ENCODE measurements at places on chromosomes 6 and 20.

- DNase-seq: no peak
These were observed 47.7 kb upstream of the FNDC1 start for GRCh38 chr6:159121486-159121885.

- DNase-seq: no peak
These were observed 17.8 kb downstream of the MAN1A1 start for GRCh38 chr6:119331663-119332286.

- no peak for DNase-seq
These were observed 4.3 kb upstream of the C6orf62 start for GRCh38 chr6:24723270-24723669.

DNA sequence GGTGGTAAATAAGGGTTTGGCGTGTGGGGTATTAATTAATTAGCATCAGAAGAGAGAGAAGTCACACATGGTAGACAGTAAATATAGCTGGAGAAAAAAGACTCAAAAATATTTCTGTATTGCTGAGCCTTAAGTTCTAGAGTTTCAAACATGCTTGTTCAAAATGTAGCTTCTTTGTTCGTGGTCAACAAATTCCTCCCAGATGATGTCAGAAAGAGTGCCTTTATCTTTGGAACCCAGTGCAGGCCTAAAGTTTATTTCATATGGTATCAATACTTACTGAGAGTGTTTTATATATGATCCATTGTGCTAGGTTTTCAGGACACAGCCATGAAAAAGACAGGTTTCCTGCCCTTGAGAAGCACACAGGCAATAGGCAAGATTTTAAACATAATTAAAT lies 18.3 kb downstream of the MARCKS start:
- no peak for DNase-seq

DNA sequence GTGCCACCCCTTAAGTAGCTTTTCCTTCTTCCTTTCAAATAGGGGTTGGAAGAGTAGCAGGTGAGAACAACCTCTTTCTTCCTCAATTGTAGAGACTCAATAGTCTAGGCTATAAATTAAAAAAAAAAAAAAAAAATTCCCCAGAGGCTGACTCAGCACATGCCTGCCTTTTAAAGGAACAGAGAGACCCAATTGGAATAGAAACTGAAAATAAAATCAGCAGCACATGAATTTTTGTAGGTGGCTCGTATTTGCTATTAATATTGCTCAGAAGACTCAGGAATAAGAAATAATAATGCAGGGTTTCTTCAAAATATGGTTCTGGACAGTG lies 19.3 kb downstream of the TOP1 start:
- no peak for DNase-seq

DNA sequence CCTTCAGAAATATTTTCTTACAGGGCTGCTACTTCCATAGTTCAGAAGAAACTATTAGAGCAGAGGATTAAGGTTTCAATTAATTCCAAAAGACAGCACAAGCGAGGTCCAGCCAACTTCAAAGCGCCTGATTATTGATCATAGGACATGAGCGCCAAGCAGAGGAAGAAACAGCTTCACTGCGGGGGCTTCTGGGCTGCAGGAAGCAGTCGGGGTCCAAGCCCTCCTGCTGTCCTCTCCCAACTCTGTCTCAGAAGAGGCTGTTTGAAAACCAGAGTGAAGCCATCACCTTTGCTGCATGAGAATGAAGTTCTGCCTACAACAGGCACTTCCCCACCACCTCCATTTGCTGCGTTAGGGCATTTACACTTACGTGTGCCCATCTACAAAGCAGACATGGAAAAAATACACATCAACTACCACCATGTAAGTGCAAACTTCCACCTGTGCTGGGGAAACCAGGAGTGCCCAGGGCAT lies 23.9 kb downstream of the SUMO4 start:
- DNase-seq: no peak
